ELR (cell line): ENCODE measurements at places on chromosomes 6 and 20.

DNA sequence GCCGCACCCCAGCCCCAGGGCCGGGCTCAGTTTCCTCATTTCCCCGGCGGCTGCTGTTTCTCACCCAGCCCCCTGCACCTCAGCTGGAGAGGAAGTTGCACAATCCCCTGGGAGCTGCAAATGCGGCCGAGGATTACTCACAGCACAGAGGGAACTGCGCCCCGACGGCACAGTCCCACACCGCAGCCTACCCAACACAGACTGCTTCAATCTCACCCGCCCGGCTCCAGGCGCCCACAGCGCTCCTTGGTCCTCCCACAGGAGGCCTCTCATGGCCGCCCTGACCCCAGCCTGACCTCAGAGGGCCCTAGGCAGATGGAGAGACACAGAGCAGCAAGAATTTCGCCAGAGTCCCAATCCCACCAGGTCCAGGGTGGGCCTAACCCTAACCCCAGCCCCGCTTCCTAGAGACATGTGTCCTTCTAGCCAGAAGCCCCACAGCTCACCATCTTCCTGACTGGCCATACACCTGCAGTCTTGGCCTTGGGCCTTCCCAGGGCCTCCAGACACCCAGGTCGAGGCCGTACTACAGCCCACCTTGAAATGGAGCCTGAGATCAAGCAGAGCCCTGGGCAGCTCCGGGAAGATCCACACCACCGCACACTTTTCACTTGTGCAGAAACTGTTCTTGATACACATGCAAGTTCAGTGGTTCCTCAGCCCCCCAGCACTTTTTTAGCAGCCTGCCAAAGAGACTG, 11.7 kb downstream of the TFEB start:
- peak; percentile 93 for DNase-seq

DNA sequence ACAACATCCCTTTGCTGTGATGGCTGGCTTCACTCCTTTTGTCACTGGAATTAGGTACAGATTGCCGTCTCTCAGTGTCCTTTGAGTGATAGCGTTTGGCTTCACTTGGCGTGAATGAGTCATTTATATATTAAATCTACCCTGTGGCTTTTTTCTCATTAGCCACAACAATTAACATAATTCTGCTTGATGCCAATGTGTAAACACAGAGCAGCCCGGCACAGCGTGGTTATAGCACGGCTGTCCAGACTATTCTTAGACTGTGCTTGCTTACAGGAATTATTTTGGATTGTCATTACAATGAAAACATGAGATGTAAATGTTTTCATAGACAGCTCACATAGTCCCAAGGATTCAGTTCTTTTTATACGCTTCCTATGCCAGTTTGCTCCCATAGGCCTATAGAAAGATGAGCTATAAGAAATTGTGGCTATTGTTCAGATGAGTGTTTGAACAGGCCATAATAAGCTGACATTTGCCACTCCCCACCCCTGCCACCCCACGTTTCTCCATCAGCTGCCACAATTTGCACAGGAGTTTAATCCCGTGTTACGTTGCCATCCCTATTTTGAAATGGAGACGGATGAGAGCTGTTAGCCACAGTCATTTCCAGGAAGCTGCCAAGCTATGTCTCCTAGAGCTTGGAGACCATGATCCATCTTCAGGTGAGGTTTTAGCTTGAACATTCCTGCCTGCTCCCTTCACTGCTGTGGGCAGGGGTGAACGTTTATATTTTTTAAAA, 65.9 kb downstream of the PPP1R14C start:
- no peak for DNase-seq

DNA sequence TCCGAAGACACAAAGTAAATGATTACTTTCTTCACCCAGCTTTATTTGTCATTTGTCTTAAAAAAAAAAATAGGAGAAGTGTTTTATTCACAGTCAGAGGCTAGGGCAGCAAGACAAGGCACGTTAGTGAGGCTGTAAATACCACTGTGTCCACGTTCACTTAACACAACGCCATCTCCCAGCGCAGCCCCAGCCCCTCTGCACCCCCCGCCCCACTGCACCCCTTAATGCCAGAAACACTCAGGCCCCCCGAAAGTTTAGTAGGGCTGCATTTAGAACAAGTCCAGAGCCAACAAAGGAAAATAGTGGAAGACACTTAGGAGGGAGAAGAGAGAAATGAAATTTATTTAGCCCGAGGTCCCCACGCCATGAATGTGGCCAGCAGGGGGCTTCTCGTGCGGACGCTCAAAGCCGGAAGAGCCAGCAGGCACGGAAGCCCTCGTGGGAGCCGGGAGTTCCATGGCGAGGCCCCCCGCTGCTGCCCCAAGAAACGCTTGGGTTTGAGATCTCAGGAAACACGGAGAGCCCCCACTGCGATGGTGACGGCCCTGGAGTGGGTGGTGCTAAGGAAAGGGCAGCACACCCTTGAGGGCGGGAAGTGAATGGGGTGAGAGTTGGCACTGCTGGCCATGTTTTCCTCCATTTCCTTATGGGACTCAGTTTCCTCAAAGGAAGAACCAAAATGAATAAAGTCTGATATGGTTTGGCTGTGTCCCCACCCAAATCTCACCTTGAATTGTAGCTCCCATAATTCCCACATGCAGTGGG, 50.2 kb downstream of the IYD start:
- peak; percentile 51 for DNase-seq

DNA sequence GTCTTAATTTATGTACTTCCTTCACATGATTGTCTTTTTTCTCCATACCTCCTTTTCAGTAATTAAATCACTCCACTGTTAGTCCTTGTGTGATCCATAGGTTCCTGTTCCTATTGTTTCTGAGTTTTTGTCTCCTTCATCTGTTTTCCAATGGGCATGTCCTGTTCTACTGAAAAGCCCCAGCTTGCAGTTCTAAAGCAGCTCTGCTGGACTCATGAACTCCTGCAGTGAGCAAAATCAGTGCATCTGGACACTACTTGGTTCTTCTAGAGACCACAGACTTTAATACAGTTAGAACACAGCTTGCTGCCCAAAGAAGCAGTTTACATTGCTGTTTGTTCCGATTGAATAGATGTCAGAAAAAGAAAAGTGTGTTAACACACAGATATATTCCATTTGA, 593.3 kb upstream of the HS3ST5 start:
- DNase-seq: no peak

DNA sequence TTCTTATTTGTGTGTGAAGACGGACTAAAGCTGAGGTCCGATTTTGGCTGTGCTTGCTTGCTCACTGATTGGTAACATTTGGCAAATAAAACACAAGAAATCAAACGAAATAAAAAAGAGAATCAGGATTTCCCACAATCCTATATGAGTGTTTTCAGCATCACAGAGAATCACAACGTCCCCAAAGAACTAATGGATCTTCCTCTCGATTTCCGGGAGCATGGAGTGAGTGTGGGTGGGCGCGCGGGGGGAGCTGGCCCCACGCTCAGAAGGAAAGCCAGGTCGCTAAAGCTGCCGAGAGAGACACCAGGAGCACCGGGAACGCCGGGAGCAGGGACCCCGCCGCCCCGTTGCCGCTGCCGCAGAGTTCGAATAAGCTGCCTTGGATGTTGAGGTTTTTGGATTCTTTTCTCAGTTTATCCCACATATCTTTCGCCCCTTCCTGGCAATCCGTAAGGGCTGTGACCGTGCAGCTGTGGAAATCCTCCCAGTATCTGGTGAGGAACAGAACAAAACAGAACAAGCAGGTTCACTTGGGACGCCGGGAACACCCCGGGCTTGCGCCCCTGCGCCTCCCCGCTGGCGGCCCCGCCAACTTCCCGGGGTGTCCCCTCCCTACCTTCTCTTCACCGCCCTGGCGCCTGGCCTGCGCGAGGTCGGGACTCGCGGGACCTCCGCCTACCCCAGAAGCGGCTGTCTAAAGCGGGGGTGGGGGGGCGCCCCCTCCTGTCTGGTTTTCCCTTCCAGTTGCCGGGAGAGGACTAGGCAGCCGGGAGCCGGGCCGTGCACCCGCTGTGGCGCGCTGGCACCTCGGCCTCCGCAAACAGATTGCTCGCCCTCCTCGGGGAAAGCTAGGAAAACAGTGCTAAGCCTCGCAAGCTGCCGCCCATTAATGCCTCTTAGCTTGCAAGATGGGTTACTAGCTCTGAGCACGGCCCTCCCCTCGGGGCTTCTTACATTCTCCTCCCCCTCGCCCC, 7.7 kb downstream of the NRN1 start:
- no peak for DNase-seq

DNA sequence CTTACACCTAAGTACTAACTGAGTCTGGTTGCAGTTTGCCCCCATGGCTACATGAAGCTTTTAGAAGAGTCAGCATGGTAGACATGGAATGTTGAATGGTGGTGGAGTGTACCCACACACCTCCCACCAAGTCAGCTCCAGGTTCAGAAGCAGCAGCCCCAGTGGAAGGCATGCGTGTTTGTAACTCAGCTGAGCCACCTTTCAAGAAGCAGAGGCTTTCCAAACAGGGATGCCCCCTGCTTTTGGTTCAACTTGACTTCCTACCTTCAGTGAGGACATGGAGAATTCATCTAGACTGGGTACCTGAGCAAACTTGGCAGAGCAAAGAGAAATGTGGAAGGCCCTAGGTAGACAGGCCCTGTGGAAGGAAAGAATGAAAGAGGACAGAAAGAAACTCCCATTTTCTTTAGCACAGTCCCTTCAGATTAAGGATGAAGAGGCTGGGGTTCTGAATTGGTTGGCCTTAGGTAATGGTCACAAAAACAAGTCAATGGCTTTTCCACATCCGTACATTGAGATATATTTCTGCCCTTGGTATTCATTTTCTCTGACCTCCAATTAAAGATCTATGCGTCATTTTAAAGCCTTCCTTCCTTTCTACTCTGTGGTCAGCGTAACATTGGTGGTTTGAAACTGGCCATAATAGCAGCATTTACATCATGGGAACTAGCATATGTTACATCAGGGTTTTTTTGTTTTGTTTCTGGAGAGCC, 53.2 kb downstream of the HFE start:
- DNase-seq: no peak

DNA sequence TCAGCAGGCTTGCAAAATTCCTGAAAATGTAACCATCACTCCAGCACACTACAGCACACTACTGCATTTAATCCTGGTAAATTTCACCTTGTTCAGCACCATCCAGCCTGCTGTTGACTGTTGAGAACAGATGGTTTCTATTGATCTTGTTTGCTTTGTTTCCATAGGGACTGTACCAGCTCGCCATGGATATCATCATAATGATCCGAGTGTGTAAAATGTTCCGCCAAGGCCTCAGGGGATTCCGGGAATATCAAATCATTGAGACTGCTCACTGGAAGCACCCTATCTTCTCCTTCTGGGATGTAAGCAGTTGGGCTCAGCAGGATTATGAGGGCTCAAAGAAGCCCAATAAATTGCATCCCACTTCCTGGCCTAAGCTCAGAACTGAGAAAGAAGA, 4.1 kb downstream of the CNBD2 start:
- no peak for DNase-seq

DNA sequence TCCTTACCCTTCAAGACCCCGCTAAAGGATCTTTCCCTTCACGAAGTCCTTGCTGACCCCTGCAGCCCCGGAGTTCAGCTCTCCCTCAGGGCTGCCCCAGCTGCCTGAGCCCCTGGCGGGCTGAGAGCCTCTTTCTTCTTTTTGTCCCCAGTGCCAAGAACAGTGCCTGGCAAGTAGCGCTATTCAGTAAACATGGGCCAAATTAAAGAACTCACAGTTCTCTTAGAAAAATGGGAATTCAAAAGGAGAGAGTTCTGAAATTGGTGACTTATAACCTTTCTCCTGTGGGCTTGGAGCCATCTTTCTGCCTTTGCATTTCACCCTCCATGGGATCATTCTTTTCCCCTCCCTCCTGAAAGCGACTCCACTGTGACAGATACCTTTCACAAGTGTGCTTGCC, 227.2 kb downstream of the TMEM242 start:
- no peak for DNase-seq

DNA sequence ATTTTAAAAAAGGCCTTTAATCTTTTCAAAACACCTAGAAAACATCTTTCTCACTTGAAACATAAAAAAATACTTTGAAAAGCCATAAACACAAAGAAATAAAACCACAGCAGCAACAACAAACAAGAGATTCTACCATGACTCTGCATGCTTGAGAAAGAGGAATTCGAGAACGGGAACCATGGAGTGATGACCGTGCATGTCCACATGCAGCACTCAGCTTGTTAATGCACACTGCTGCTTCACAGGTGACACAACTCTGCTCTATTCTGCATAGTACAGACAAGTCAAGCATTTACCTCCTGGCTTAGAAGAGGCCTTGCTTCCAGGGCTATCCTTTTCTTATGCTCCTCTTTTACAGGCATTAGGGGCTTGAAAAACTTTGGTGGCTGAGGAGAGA, 64.9 kb upstream of the NUP153 start:
- no peak for DNase-seq

DNA sequence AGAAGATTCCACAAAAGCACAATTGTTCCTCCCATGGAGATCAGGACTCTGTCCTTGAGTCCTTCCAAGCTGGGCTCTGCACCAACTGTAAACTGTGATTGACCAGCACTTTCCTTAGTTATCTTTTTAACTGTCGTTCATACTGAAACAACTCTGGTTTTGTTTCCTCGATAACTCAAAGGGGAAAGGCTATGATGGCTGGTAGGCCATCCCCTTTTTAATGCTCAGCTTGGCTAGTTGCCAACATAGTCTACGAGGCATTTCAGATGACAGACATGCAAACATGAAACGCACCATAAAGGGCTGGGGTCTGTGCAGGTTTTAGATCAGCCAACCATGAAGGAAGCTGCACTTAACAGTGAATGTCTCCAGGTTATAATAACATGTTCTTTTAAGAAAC, 497.1 kb upstream of the ARID1B start:
- DNase-seq: no peak

DNA sequence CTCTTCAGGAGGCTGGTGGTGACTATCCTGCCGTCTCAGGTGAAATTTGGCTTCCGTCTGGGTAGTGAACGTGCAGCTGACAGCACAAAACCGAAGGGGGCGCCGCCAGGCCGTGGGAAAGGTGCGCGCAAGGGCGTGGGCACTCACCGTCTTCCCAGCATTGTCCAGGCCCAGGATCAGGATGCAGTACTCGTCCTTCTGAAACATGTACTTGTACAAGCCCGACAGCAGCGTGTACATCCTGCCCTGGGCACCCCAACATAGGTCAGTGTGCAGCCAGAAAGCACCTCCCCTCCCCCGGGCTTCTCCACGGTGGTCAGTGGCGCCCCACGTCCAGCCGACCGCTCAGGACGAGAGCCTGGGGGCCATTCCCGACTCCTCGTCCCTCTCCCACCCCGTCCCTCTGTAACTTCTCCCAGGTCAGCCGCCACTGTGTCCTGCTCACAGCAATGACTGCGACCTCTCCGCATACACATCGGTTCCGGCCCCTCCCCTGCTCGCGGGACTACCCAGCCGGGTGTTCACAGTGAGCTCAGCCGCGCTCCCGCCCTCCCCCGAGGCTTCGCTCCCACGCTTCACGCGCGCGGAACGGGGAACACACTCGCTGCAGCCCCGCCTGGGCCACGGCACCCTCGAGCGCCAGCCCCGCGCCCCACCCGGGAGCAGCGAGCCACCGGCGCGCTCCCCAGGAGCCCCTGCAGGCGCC, 771 bp downstream of the ARFRP1 start:
- peak; percentile 71 for DNase-seq

- peak; percentile 26 for DNase-seq
These were observed 89.1 kb downstream of the PREX1 start for GRCh38 chr20:48738399-48739304.

- no peak for DNase-seq
These were observed 41.3 kb upstream of the TRAF3IP2 start for GRCh38 chr6:111646942-111647341.

GRCh38 chr6:161701056-161701455, 427.2 kb upstream of the AGPAT4 start:
- DNase-seq: no peak
